MCF 10A (cell line): ENCODE measurements at places on chromosomes 2 and 18. TPM values are rescaled to one million over a fixed set of nuclear protein-coding genes. Genes with fewer than 3 reads are reported as not detected.

Gene AQP4
- total RNA-seq: not detected in 2 replicates

Gene NHEJ1
- total RNA-seq: 7.5 and 11.5 TPM in 2 replicates

Gene CHRND
- total RNA-seq: not detected in 2 replicates

Gene DNAJC5G
- not detected in 2 replicates for total RNA-seq

Gene ZC3H15
- total RNA-seq: 75.8 and 98.8 TPM in 2 replicates

Gene AMER3
- not detected in 2 replicates for total RNA-seq

Gene IL37
- total RNA-seq: not detected in 2 replicates
